ENCODE measurements at places on chromosomes 1 and 21.

GRCh38 chr1:19441048-19441780, 44.1 kb downstream of the CAPZB start:
- H3K27me3 ChIP-seq = no peaks in the 10 kb centered on the region
- H3K36me3 ChIP-seq = no peaks in the 10 kb centered on the region
- peak overlapping the region; percentile 99 for H3K27ac ChIP-seq
- H3K4me3 ChIP-seq = peak overlapping the region; percentile 13

- no peak overlapping the region for H3K4me3 ChIP-seq
- no peaks in the 10 kb centered on the region for H3K36me3 ChIP-seq
- no peaks in the 10 kb centered on the region for H3K4me1 ChIP-seq
- DNase-seq = peak; percentile 62
These were observed 14.0 kb downstream of the MX2 start for GRCh38 chr21:41375875-41376274.

DNA sequence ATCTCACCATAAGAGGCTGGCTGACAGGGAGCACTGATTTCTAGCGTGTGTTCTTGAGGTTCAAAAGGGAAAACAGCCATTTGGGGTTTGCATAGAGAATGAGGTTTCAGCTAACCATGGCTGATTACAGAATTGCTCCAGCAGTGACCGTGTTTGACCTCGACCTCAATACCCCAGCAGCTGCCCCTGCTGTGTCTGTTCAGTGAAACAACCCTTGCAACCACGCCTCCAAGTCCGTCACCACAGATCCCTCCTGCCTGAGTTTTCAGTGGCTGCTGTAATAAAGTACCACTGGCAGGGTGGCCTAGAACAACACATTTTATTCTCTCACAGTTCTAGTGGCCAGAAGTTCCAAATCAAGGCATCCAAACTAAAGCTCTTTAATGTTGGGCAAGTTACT, 147.7 kb downstream of the HUNK start:
- no peak for DNase-seq
- no peaks in the 10 kb centered on the region for H3K4me1 ChIP-seq
- H3K4me3 ChIP-seq = no peak overlapping the region

DNA sequence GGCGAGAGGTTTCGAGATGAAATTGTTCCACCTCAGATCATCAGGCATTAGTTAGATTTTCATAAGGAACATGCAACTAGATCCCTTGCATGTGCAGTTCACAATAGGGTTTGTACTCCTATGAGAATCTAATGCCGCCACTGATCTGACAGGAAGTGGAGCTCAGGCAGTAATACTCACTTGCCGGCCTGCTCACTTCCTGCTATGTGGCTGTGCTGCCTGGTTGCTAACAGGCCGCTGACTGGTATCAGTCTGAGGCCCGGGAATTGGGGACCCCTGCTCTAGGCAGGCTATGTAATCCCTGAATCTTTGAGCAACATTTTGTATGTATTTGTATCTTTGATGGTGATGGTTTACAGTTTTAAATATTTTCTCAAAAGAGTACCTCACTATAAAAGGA, 32.5 kb downstream of the XKR8 start:
- peaks cover 14% of the 10 kb centered on the region for H3K4me1 ChIP-seq
- H3K27me3 ChIP-seq = no peaks in the 10 kb centered on the region
- no peak overlapping the region for H3K27ac ChIP-seq
- peaks cover 30% of the 10 kb centered on the region for H3K36me3 ChIP-seq

DNA sequence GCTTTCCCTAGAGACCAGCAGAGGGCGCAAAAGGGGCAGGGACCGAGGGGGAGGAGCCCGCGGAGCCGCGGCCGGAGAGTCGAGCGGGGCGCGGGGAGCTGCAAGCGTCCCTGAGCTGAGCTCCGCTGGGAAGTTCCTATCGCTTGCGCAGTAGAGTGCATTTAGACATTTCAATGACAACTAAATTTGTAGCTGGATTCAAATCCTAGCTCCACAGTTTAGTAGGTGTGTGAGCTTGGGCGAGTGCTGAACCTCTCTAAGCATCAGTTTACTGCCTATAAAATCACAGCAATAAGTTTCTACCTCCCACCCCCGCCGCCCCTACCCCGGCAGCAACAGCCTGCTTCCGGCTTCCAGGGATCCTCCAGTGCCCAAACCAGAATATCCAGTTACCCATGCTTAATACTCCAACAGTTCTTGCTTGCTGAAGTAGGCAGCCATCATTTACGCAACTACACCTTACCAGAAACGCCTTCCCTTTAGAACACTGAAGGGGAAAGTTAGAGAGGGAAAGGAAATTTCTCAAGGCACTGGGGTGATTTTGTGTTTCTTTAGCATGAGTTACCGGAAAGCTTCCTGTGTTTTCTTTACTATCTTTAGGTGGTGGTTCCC, 9.1 kb downstream of the TLR5 start:
- peaks cover 41% of the 10 kb centered on the region for H3K4me1 ChIP-seq
- H3K27me3 ChIP-seq = peaks cover 20% of the 10 kb centered on the region

GRCh38 chr1:110584045-110584444, 22.1 kb downstream of the KCNA2 start:
- no peak for DNase-seq
- H3K36me3 ChIP-seq = no peaks in the 10 kb centered on the region
- H3K27ac ChIP-seq = no peak overlapping the region
- no peak overlapping the region for H3K4me3 ChIP-seq
- peaks cover 7% of the 10 kb centered on the region for H3K27me3 ChIP-seq
- no peaks in the 10 kb centered on the region for H3K4me1 ChIP-seq

DNA sequence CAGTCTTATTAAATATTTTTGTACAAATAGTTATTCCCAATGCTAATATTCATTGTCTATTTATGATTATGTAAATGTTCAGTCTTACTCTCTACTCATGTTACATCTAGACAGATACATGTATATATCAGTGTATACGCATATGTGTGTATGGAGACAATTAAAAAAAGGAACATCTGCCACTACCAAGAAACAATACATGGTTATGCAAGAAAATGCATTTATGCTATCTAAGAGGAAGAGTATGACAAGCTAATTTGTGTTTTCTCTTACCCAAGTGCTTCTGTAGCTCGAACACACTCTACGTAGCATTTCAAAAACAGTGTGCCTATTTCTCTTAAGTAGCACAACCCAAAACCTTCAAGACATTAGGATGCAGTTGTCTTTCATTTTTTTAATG, 6.1 kb upstream of the RLF start:
- no peak overlapping the region for H3K4me3 ChIP-seq
- H3K27me3 ChIP-seq = peaks cover 15% of the 10 kb centered on the region
- no peak overlapping the region for H3K27ac ChIP-seq
- no peaks in the 10 kb centered on the region for H3K4me1 ChIP-seq
- DNase-seq = no peak

DNA sequence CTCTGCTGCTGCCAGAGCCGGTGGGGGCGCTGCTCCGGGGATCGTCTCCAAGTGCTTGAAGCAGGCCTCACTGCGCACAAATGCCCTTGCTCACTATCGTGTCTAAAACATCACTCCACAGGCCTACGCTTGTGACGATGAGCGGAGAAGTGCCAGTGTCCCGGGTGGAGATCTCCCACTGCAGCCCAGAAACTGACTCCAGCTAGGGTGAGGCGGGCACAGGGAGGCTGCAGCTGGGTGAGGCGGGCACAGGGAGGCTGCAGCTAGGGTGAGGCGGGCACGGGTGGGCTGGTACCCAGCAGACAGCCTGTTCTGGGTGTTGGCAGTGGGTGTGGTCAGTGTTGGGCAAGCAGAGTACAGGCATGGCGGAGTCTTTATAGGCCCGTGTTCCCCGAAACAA, 22.7 kb upstream of the PDXK start:
- peaks cover 18% of the 10 kb centered on the region for H3K36me3 ChIP-seq
- no peak overlapping the region for H3K4me3 ChIP-seq
- peak; percentile 85 for DNase-seq
- no peak overlapping the region for H3K27ac ChIP-seq

GRCh38 chr1:164498792-164499191, 60.2 kb upstream of the PBX1 start:
- H3K4me1 ChIP-seq = no peaks in the 10 kb centered on the region
- no peak for DNase-seq
- no peak overlapping the region for H3K27ac ChIP-seq
- H3K36me3 ChIP-seq = peaks cover 10% of the 10 kb centered on the region
- no peak overlapping the region for H3K4me3 ChIP-seq

DNA sequence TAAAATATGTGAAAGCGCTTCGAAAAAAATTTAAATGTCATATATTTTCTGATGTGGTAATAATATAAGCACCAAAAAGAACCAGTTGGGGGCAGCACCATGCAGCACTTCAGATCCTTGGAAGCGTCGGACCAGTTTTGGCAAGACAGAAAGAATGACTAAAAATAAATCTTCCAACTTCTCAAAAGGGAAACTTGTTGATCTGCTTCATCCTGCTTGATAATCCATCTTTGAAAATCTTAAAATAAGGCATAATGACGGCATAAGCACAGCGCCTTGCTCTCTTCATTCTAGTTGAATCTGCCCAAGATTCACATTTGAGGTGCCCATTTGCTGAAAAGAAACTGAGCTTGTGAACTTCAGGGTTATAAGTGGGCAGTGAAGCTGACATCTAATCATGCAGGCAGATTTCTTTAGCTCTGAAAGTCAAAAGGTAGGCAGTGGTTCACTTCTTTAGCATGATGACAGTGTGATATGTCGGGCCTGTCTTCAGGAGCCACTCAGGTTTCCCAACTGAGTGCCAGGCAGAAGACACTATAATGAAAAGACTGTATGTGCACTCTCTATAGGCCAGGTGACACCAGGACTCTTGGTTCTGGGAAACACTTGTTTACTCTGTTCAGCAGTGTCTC, 19.8 kb upstream of the MUTYH start:
- no peaks in the 10 kb centered on the region for H3K36me3 ChIP-seq
- DNase-seq = no peak
- H3K27me3 ChIP-seq = no peaks in the 10 kb centered on the region
- H3K4me3 ChIP-seq = no peak overlapping the region
- H3K4me1 ChIP-seq = peaks cover 6% of the 10 kb centered on the region

- peaks cover 6% of the 10 kb centered on the region for H3K4me1 ChIP-seq
- H3K36me3 ChIP-seq = no peaks in the 10 kb centered on the region
- no peak overlapping the region for H3K4me3 ChIP-seq
- no peak for DNase-seq
- no peak overlapping the region for H3K27ac ChIP-seq
- no peaks in the 10 kb centered on the region for H3K27me3 ChIP-seq
These were observed 156.9 kb upstream of the DPYD start for GRCh38 chr1:98077691-98078090.

DNA sequence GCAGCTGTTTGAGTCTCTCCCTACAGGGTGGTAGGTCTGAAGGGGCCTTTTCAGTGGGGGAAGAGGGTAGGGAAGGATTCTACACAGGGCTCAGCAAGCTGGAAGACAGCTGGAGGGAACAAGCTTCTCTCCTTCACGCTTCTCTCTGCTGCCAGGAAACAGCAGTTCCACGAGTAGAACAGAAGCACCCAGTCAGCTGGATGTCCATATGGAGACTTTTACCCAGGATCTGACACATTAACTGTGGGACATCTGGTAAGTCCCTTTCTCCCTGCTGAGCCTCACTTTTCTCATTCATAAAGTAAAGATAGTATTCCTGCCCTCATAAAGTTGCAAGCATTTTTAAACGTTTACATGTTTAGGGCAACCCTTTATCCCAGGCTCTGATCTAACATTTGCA, 280.3 kb downstream of the OMA1 start:
- H3K4me3 ChIP-seq = no peak overlapping the region
- H3K36me3 ChIP-seq = no peaks in the 10 kb centered on the region
- no peak for DNase-seq
- H3K27me3 ChIP-seq = no peaks in the 10 kb centered on the region

DNA sequence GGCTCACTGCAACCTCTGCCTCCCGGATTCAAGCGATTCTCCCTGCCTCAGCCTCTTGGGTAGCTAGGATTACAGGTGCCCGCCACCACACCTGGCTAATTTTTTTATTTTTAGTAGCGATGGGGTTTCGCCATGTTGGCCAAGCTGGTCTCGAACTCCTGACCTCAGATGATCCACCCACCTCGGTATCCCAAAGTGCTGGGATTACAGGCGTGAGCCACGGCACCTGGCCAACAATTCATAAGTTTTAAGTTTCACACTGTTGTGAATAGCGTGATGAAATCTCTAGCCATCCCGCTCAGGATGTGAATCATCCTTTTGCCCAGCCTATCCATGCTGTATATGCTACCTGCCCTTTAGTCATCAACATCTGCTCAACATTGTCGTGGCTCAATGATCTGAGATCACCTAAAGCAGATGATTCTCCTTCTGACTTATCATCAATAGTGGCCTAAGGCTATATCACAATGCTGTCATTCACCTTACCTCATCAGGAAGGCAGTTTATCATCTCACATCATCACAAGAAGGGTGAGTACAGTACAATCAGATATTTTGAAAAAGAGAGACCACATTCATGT, 2.6 kb downstream of the PFDN2 start:
- DNase-seq = no peak
- peaks cover 3% of the 10 kb centered on the region for H3K36me3 ChIP-seq
- H3K4me3 ChIP-seq = no peak overlapping the region
- H3K27ac ChIP-seq = peak overlapping the region; percentile 97
- H3K4me1 ChIP-seq = peaks cover 65% of the 10 kb centered on the region

- H3K36me3 ChIP-seq = no peaks in the 10 kb centered on the region
- peaks cover 17% of the 10 kb centered on the region for H3K27me3 ChIP-seq
- no peak overlapping the region for H3K27ac ChIP-seq
These were observed 160.5 kb downstream of the NPHP4 start for GRCh38 chr1:5831600-5832335.

GRCh38 chr1:17188217-17188616, 16.7 kb upstream of the PADI1 start:
- peak overlapping the region; percentile 8 for H3K27ac ChIP-seq
- no peak overlapping the region for H3K4me3 ChIP-seq
- H3K27me3 ChIP-seq = no peaks in the 10 kb centered on the region
- H3K4me1 ChIP-seq = peaks cover 52% of the 10 kb centered on the region

DNA sequence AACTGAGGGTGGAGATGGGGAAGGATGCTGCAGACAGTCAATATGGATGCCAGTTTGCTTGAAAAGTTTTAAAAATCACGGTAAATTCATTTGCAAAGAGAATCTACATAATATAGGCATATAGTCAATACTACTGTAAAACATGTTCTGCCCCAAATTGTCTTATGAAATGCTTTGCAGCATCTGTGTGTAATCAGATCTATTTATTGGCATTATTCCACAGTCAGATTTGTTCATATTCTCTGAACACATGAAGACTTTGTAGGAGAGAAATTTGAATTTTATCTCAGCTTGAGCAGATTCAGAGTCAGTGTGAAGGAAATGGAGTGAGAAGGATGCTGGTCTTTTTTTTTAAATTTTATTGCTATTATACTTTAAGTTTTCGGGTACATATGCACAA, 88.5 kb downstream of the PLPPR4 start:
- H3K4me3 ChIP-seq = no peak overlapping the region
- H3K4me1 ChIP-seq = no peaks in the 10 kb centered on the region
- H3K36me3 ChIP-seq = no peaks in the 10 kb centered on the region
- peaks cover 6% of the 10 kb centered on the region for H3K27me3 ChIP-seq
- H3K27ac ChIP-seq = no peak overlapping the region

GRCh38 chr1:36699113-36699911, 216.6 kb upstream of the CSF3R start:
- no peak overlapping the region for H3K27ac ChIP-seq
- no peaks in the 10 kb centered on the region for H3K36me3 ChIP-seq
- no peak for DNase-seq
- H3K4me3 ChIP-seq = no peak overlapping the region
